Stimulated activated CD4-positive, alpha-beta T cell treated with anti-CD3 and anti-CD28 coated beads, Interleukin-12 subunit alpha, Interleukin-12 subunit beta, amount 100 ng/mL, for 4 hours (primary cell): ENCODE measurements at places on chromosomes 3 and 15.

DNA sequence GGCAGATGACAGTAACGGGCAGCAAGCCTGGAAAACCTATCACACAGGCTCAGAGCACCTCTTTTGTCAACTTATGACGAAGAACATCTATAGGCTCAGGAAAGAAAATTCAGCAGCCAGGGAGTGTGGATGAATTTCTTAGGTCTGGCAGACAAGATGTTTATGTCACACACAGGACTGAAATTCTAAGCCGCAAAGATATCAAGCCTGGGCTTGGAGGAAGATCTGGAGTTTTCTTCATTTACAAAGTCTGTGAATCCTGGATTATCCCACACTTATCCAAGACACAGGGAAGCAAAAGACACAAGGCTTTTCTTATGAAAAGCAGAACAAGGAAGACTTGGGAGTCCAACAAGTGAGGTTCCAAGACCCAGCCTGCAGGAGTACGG is 23.4 kb upstream of the CHCHD6 start:
- DNase-seq = no peak

DNA sequence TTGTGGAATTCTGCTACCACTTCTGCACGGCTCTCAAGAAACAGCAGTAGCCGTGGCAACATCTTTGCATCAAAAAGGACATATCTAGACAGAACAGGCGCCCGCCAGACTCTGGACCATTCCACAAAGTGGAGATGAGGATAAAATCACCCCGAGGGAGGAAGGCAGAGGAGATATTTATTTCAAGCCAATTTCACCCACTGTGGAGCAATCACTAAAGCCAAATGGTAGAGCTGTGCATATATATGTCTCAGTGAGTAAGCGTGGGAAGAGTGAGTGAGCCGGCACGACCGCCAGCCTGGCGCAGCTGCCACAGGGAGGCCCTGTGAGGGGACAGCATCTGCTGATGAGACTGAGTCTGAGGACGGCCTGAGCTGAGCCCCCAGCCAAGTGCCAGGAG is 111.3 kb downstream of the MEGF11 start:
- no peak for DNase-seq

DNA sequence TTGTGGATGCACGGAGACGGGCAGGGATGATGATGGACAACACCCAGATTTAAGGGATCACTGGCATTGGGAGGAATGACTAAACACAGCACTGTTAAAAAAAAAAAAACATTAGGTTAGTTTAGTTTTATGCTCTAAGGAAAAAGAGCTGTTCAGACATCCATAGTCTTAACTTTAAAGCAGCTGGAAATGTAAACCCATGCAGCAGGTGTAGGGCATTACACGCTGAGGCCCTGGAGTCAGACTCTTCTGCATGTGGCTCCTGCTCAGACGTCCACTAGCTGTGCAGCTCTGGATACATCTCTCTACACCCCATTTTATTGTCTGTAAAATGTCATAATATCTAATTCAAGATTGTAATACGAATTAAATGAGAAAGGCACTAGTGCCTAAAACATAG is 191.8 kb upstream of the RASGRP1 start:
- no peak for DNase-seq

DNA sequence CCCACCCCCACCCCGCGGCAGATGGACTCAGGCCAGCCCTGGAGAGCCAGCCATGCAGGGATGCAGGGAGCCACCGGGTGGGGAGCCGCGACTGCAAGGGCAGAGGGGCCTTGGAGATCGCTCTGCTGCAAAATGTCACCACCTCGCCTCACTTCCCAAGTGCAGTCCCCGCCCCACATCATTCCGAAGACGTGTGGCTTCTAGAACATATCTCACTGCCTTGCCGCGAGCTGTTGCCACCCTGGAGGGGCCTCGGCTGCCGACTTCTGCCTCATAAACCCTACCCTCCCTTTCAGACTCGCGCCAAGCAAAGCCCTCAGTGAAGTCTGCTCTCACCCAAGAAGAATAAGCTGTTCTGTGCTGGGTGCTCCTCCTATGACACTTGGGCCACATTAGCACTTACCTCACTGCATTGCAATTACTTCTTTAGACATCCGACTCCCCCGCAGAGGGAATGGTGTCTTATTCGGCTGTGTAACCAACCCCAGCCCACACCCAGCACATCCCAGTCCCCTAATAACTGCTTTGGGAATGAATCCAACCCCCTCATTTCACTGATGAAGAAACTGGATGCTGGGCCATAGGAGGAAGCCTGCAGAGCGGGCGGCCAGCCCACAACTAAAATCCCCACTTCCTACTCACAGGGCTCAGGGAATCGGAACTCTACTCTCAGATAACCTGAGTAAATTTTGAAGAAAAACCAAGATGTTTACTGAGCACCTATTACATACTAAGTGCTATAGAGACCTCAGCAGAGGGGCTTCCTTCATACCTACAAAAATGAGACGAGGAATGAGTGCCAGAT is 8.6 kb downstream of the TLE3 start:
- no peak for DNase-seq

DNA sequence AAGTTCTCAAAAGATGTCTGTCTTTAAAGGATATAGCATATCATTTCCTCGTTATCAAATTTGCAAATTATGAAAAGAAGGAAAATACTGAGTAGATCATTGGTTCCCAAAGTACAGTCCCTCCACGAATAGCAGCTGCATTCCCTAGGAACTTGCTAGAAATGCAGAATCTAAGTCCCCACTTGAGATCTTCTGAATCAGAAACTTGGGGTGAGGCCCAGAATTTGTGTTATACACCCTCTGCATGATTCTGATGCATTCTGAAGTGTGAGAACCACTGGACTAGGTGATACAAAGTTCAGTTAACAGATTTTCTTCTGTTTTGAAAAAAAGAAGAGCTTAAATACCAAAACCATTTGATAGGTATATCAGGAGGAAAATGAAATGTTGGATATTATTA is 77.1 kb downstream of the SLC25A26 start:
- DNase-seq = no peak

DNA sequence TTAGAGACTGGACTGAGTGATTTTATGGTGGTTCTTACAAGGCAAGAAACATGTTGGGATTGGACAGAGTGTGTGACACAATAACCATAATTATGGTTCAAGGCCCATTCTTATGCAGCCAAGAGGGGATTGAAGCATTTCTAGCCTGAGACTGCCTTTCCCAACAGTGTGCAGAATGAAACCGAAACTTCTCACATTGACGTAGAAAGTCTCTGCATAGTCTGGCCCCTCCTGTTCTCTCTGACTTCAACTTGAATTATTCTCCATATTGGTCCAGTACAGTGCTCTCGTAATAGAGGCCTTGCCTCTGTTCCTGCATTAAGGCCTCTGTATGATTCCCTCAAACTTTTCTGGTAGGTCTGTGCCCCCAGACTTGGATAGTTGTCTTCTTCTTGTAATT is 138.3 kb downstream of the DIPK2A start:
- DNase-seq = no peak

GRCh38 chr3:15743587-15744009 is 54.2 kb downstream of the ANKRD28 start:
- no peak for DNase-seq

GRCh38 chr15:64847876-64848716 is 6.4 kb downstream of the PLEKHO2 start:
- no peak for DNase-seq

DNA sequence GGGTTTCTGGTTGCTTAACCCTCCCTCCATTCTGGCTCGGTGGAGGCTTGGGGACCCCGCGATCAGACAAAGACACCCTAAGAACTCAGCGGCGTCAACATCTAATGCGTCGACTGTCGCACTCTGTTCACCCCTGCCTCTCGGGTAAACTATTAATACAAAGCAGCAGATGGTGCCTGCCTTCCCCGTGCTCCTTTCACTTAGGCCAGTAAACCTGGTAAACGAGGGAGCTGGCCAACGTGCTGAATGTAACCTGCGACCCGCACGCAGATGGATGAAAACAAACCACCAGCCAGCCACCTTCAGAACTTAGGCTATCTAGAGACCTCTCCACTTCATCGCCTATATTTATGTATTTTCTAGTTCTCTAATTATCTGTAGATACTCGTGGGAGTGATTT is 848 bp upstream of the CADPS start:
- DNase-seq = no peak

DNA sequence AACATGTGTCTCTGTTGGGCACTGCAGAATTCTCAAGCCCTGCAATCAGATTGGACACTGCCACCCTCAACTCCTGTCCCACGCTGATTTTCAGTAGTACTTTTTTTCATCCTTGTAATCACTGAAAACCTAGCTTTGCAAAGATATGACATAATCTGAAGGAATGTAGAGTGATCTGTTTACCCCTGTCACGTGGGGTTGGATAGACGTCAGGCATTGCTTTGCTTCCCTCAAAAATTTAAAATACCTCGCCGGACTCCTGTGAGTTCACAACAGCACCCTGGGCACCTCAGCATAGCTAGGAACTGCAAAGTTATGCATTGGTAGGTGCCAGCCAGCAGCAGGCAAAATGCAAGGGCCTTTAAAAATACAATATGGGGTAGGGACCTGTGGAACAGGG is 71.1 kb upstream of the OXTR start:
- no peak for DNase-seq

- no peak for DNase-seq
Observed at GRCh38 chr3:29853841-29854397, 573.0 kb downstream of the RBMS3 start.

GRCh38 chr3:32945136-32945535 is 6.3 kb upstream of the CCR4 start:
- no peak for DNase-seq

DNA sequence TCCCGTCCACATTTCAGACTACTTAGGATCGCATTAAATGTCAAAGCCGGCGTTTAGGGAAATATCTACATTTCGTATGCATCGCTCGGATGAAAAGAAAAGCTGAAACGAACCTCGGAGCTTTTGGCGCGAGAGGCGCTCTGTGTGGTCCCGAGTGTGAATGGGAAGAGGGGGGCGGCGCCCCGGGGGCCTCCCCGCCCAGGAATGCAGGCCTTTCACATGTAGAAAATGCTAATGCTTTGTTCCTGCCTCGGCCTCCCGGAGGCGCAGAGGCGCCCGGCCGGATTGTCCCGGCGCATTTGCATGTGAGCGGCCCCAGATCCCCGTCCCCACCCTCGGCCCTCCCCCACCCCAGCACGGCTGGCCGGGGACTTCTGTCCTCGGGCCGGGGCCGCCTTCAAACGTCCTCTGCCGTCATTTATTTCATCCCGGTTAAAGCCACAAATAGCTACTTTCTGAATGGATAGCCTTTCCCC is 37.0 kb upstream of the TRIM71 start:
- DNase-seq = peak; percentile 10

DNA sequence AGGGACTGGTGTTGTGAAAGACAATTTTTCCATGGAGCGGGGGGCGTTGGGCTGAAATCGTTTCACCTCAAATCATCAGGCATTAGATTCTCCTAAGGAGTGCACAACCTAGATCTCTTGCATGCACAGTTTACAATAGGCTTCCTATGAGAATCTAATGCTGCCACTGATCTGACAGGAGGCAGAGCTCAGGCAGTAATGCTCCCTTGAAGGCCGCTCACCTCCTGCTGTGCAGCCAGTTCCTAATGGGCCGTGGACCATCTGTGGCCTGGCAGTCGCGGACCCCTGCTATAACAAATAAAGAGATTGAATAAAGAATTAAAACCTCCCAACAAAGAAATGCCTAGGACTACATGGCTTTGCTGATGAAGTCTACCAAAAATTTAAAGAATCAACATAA is 25.3 kb upstream of the ANKRD28 start:
- no peak for DNase-seq

- no peak for DNase-seq
Observed at GRCh38 chr15:75112278-75112847, 89.0 kb downstream of the PPCDC start.

DNA sequence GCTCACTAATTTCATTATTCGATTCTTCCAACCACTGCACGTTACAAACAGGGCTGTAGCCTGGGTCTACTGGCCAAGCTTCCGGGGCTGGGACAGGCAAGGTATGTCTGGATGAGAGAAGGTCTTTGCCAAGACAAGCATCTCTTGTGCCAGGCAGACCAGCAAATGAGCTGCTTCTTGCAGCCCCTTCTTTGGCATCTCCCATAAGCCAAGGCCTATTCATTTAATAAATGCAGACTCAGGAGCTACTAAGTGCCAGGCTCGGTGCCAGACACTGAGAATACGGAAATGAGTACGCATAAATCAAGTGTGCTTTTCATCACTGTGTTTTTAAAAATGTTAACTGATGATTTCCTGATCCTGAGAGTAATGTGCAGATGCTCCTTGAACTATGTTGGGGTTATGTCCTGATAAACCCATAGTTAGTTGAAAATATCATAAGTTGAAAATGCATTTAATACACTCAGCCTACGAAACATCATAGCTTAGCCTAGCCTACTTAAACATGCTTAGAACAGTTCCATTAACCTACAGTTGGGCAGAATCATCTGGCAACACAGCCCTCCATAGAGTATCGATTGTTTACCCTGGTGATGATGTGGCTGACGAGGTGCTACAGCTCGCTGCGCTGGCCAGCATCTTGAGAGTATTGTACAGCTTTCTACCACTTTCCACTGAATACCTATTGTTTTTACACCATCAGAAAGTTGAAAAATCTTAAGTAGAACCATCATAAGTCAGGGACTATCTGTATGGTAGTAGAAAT is 135.0 kb upstream of the CTDSPL start:
- no peak for DNase-seq

DNA sequence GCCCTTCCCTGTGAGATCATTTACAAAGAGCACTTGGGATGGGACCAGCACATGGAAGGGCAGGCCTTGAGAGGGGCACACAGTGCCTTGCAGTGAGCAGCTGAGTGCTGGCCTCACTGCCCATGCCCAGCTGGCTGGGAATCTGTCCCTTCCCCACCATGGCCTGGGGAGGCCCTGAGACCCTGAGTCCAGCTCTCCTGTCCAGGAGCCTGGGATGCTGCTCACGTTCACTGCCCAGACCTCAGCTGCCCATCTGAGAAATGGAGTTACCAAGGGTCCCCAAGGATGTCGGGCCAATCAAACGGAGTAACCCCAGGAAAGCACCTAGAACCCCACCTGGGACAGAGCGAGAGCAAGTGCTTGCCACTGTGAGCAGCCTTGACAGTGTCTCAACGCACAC is 35.6 kb downstream of the WNT7A start:
- DNase-seq = no peak

DNA sequence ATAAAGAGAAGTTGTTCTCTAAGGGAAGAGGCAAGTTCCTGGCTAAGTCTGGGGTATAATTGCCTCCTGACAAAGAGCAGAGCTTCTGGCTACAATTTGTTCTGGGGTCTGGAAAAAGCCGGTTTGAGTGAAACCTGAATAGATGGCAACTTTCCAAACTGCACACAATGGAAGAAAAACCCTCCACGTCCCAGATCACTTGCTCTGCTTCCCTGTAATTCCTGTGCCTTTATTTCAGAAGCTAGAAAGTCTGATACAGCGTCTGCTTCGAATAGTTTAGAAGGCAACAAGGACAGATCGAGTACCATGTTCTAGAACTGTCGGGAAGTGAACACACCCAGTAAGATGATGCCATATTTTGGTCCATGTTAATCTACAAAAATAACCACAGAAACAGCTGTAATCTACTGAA is 1.6 kb upstream of the WDR82 start:
- no peak for DNase-seq

- no peak for DNase-seq
Observed at GRCh38 chr3:26229801-26230200, 392.8 kb upstream of the LRRC3B start.

- no peak for DNase-seq
Observed at GRCh38 chr3:18018491-18019160, 276.2 kb upstream of the TBC1D5 start.
